AG10803 (cell line): ENCODE measurements at places on chromosomes 12 and 14.

- DNase-seq: no peak
These were observed 198.0 kb downstream of the ZFP36L1 start for GRCh38 chr14:68594737-68595380.

DNA sequence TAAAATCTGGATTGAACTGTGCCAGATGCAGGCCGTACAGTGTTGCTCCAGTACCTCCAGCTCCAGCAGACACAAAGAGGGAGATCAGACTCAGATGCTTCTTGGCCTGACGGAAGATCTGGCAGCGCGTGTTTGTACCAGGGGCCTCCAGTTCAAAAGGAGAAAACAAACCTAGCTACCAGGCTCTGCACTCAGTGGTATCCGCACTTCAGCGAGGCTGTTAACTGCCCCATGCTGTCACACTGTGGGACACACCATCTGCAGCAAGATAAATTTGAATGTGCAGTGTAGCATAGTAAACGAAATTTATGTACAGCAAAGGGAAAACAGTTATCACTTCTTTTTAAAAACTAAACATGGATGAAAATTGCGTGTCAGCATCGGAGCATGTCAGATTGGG lies 5.1 kb downstream of the DYNC1H1 start:
- no peak for DNase-seq

- no peak for DNase-seq
These were observed 63.9 kb downstream of the AACS start for GRCh38 chr12:125129179-125129571.

- no peak for DNase-seq
These were observed 44.0 kb upstream of the HIF1A start for GRCh38 chr14:61651355-61651754.

GRCh38 chr14:76090616-76091391 lies 60.9 kb upstream of the GPATCH2L start:
- peak; percentile 64 for DNase-seq

GRCh38 chr14:33404964-33405574 lies 466.4 kb downstream of the NPAS3 start:
- DNase-seq: no peak

GRCh38 chr12:11967376-11968047 lies 103.2 kb upstream of the BCL2L14 start:
- no peak for DNase-seq

DNA sequence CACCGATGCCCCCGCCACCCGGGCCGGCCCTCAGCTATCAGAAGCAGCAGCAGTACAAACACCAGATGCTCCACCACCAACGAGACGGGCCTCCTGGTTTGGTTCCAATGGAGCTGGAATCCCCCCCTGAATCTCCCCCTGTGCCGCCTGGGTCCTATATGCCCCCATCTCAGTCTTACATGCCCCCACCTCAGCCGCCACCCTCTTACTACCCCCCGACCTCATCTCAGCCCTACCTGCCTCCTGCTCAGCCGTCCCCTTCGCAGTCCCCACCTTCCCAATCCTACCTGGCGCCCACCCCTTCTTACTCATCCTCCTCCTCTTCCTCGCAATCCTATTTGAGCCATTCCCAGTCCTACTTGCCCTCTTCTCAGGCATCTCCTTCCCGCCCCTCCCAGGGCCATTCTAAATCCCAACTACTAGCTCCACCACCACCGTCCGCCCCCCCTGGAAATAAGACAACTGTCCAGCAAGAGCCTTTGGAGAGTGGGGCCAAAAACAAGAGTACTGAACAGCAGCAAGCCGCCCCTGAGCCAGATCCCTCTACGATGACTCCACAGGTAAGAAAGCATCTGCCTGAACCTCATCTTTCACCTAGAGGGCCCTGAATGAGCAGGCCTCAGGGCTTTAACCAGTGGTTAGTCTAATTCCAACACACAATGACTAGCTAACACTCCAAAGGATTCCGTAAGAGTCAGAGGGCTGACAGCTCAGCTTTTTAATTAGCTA lies 851 bp downstream of the YLPM1 start:
- peak; percentile 16 for DNase-seq

GRCh38 chr12:99020871-99021270 lies 375.8 kb downstream of the APAF1 start:
- no peak for DNase-seq

DNA sequence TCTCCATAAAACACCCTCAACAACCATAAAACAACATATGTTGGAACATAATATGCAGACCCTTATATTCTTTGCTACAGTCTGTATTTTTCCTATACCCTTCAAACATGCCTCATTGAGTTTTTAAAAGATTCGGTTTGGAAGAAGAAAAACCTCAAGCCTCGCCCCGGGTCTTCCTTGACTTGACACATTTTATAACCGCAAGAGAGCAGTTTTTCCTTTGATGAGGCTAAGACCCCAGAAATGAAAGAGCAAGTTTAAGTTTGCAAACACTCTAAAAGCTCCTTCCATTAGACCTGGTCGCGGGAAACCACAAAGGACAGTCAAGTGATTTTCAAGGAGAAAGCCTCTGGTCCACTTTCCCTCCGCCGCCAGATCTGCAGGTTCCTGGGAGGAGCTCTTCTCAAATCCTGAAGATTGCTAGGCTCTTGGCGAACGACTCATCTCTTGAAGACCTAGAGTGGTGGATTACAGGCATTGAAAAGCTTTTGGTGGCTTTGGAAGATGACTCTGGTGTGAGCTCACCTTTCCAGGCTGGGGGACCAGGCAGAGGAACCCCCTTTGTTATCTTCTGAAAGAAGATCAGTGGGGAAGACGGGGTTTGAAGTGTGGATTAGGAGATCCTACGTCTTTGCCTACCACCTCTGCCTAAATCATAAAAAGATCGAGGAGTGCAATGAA lies at the start of gene ASCL4:
Gene ASCL4, plus strand, starts transcription at position 356 of the 681 bp plus-strand sequence. CDS start 515 bp downstream, outside the sequence.
- DNase-seq: no peak

DNA sequence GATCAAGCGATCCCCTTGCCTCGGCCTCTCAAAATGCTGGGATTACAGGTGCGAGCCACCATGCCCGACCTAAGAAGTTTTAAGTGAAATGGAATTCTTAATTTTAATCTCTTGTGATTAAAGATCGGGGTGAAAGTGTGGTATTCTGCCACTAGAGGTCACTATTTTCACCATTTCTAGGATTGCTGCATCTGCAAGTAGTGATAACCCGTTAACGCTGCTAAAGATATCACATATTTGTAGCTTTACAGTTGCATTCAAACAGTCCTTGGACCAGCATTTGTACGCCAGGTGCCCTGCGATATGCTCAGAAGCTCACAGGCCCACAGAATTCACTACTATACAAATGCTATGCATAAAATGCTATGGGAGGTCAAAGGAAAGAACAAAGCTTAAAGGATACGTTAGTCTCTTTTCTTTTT lies 19.3 kb downstream of the CCDC62 start:
- DNase-seq: peak; percentile 62

GRCh38 chr12:94994312-94994711 lies 9.2 kb downstream of the NDUFA12 start:
- peak; percentile 56 for DNase-seq

DNA sequence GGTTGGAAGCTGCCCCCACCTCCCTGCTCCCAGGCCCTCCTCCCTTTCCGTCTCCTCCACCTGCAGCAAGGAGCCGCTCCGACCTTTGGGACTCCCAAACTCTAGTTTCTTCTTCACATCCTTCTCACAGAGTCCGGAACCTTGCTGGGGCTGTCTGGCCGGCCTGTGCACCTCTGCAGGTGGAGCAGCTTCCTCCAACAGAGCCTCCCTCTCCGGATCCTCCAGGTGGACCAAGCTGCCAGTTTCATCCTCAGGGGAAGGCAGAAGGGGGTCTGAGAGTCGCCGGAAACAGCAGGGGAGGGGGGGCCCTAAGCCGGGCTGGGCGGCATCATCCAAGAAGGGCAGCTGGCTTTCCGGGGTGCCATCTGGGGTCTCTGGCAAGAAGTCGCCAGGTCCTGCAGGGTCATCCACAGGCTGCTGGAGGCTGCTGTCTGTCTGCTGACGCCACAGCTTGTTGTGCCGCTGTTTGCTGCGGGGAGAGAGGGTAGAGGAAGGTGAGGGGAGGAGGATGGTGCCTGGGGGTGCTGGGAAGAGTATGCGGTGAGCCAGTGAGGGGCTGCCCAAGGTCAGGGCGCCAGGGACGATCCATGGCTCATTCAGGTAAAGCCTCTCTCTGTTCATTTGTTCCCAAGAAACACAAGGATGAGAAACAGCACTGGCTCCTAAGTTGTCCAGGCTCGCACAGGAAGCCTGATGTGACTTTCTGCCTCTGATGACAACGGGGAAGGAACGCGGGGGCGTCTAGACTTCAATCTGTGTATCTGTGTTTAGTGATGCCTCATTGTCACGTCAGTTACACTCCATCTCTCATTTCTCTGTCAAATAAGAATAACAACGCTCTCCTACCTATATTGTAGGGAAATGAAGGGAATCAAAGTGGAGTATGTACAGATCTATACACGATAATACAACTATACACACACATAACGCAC lies 61.3 kb upstream of the CORO1C start:
- no peak for DNase-seq

- peak; percentile 67 for DNase-seq
These were observed 2.8 kb downstream of the CAND1 start for GRCh38 chr12:67271976-67272375.

- no peak for DNase-seq
These were observed 164.0 kb downstream of the FOXN3 start for GRCh38 chr14:89252887-89253532.

DNA sequence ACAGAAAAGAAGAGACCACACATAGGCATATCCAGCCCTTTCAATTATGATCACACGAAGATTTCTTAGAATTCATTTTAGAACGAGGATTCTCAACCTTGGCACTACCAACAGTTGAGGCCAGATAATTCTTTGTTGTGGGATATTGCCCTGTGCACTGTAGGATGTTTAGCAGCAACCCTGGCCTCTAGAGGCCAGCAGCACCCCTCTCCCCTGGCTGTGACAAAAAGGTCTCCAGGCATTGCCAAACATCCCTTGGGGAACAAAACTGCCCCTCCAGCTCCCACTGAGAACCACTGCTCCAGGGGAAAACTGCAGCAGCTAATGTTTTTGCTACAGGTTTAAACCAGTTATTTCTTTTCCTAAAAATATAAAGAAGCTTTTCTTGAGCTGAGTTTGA lies 7.1 kb downstream of the NT5DC3 start:
- DNase-seq: no peak

DNA sequence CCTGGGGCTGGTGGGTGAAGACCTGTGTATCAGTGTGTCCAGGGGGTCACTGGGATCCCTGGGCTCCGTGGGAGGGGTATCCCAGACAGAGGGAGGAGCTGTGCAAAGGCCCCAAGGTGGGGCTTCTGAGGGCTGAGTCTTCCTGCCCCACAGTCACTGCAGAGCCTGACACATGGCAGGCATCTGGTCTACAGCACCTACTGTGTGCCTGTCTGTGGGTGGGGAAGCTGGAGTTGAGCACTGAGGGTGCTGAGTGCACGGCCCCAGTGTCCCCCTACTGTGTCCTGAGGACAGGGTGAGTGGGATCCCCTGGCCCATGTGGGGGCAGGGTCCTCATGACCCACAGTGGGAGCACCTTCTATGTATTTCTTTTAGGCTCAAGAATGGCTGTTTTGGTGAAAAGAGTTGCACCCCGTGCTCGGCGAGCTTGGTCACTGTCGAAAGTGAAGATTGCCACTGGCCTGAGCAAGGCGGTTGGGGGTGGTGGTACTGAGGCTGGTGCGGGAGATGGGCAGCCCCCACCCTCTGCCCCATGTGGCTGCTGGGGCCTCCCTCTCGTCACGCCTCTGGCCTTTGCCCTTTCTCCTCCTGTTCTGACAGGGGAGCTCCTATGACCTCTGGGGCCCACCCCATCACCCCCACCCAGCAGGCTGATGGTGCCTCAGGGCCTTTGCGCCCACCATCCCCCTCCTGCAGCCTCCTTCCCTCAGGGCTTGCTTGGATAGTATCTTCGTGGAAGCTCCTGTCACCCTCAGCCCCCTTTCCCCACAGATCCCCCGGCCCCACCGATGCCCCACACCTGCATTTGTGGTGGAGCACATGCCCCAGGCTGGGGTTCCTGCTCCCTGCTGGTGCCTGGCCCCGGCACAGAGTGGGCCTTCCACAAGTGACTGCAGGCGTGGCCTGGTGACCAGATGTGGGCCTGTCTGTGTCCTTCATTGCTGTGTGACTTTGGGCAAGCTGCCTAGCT lies 55.8 kb downstream of the BEGAIN start:
- no peak for DNase-seq

DNA sequence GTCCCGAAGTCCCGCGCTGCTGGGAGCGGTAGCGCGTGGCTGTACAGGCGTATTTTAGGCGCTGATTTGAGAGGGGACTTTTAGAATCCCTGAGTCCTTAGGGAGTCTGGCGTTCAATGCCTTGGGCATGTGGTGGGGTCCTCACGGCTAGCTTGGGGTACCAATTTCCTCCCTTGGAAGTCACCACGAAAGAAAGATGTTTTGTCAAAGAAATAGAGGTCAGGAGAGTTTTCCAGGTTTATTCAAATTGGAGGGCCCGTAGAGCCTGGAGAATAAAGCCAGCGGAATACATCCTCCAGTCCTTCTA lies 63.9 kb downstream of the KLHL28 start:
- DNase-seq: no peak

DNA sequence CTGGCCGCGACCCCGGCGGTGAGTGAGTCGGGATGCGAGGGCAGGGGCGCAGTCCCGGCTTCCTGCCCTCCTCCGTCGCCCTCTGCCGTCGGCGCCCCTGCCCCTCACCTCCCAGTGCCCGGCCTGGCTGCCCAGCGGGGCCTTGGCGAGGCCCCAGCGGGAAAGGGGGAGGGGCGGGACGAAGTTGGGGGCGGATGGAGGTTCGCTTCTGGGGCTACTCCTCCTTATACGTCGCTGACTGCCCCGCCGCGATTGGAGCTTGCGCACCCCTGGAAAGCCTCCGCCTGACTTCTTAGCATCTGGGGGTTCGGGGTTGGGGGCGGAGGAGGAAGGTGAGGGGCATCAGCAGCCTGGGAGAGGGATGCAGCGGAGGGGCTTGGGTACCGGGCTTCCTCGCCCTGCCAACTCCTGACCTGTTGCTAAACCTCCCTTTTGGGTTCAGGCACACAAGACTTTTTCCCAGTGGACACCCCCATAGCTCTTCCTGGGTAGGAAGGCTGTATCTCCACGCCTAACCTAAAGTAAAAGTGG lies 406 bp downstream of the TMEM263 start:
- peak; percentile 63 for DNase-seq

- DNase-seq: no peak
These were observed 2.4 kb upstream of the KCNC2 start for GRCh38 chr12:75212072-75212471.

DNA sequence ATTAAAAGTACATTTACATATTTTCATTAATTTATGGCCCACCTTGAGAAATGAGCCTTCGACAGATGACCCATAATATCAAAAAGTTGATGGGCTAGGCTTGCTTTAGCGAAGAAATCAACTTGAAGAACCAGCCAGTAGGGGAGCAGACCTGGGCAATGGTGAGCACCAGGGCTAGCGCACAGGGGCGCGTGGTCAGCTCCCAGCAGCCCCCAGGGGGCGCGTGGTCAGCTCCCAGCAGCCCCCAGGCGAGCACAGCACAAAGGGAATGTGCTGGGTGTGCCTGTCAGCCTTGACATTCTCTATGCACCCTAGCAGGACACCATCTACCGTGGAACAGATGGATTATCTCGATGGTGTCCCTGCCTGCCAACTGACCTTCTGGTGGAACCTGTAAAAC lies 15.3 kb upstream of the SOX5 start:
- no peak for DNase-seq

GRCh38 chr12:117889098-117889497 lies 79.7 kb downstream of the KSR2 start:
- DNase-seq: no peak

GRCh38 chr14:101363880-101364391 lies 197.4 kb upstream of the DIO3 start:
- no peak for DNase-seq
